ENCODE measurements at places on chromosomes 7 and 10. TPM values are rescaled to one million over a fixed set of nuclear protein-coding genes. Genes with fewer than 3 reads are reported as not detected.

The CABCOCO1 gene
- total RNA-seq, result 8.0 TPM

The CNTNAP2 gene
- total RNA-seq, result 230 TPM

The OR2A42 gene
- total RNA-seq, result not detected

The ADRB1 gene
- 19.8 TPM for total RNA-seq

The SCART1 gene
- total RNA-seq, result 4.7 TPM

The SEMA4G gene
- 7.8 TPM for total RNA-seq

The RASSF4 gene
- total RNA-seq, result 72.7 TPM

The POLR2J gene
- 25.8 TPM for total RNA-seq
